ENCODE measurements at places on chromosomes 7 and 10.

DNA sequence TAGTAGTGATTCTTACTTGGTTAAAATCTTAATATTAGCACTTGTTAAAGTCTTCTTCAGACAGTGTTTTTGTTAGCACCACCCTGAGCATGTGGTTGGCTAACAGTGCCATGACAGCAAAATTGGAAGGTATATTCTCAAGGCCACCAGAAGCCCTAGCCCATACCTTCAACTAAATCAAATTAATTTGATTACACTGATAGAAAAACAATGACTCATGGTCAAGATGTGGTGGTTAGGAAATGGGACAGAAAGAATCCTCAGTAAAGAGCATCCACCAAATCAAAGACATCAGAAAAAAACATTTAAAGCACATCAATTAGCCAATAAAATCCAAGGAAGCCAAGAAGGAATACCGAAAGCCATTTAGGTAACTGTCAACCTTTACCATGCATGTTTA, 75.5 kb downstream of the PIP4K2A start:
- DNase-seq: no peak

GRCh38 chr7:37488163-37488764, 39.6 kb upstream of the ELMO1 start:
- no peak for DNase-seq

DNA sequence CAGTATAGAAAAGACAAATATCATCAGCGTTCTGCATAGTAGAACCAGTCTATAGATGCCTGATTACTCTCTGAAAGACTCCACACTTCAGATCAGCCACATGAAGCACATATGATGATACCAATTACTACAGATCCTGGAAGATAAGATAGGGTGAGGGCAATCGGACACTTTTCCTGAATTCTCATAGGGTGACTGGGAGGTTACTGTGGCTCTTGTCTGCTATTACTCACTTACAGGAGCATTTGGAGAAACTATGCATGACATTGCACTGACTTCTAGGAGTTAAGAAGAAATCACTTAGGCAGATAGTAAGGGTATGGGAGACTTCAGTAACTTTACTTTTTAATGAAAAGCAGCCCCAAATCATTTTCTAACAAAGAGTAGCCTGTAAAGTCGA, 1140.9 kb downstream of the XPNPEP1 start:
- no peak for DNase-seq

DNA sequence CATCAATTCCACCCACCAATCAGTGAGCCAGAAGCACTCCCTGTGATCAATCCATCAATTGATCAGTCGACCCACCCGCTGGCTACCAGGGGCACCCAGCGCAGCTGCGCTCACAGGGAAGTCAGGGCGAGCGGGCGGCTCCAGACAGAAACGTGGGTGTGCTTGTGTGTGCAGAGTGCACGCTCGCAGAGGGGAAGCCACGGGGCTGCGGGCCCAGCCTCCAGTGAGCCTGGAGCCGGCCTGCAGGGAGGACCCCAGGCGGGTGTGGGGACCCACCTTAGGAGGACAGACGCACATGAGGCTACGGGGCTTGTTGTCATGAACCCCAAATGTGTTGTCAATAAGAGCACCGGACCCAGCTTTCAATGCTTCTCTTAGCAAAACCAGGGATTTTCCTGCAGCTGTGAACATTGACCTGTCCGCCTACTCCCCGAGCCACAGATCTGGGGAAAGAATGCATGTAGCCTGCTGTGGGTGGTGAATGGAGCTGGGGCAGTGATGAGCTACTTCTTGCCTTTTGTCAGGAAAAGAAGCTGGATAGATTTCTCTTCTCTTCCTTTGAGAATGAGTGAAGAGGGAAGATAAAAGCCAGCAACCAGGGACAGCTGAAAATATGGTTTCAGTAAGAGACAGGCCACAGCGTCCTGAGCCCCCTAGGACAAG, 497.8 kb downstream of the DNAJB6 start:
- DNase-seq: no peak
